Left colon (tissue), 2 donors: ENCODE measurements at places on chromosomes 13 and 19. TPM values are rescaled to one million over a fixed set of nuclear protein-coding genes. Genes with fewer than 3 reads are reported as not detected.

DNA sequence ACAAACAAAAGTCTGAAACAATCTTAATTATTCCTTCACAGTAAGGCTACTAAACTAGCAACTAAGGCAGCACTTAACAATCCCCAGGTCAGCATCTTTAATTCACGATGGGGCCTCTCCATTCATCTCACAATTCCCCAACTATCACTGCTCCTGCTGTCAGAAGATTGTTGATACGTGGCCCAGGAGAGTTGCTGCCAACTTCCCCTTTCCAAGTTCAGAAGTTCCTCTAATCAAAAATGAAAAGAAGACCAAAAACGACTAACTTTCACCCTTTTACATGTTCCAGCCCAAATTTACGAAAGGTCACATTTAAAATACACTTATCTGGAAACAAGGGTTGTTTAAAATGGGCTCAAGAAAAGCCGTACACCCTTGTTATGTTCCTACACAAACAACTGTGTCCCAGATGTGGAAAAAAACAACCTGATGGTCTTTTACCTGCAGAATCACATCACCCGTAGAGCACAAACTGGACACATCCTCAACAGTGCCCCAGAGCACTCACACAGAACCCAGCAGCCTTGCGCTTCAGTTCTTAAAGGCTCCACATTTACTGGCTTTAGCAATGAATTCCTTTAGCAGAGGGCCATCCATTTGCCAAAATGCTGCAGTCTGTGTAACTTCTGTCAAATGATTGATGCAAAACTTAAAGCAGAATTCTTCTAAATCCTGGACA lies 38.0 kb downstream of the PHF11 start:
- DNase-seq: no peak

DNA sequence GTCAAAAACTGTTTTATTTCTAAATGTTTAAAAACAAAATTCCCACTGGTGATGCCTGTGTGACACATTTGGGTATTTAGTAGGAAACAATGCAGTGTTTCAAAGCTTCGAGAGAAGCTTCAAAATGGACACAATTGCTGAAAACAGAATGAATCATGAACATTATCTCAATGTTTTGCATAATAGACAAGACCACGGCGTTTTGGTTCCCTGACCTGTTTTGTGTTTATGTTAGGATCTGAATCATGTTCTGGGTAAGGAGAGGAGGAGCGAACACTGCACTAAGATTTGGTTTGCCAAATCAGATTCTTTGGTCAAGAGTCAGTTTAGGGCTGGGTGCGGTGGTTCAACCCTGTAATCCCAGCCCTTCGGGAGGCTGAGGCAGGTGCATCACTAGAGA lies 42.2 kb downstream of the IFT88 start:
- no peak for DNase-seq

DNA sequence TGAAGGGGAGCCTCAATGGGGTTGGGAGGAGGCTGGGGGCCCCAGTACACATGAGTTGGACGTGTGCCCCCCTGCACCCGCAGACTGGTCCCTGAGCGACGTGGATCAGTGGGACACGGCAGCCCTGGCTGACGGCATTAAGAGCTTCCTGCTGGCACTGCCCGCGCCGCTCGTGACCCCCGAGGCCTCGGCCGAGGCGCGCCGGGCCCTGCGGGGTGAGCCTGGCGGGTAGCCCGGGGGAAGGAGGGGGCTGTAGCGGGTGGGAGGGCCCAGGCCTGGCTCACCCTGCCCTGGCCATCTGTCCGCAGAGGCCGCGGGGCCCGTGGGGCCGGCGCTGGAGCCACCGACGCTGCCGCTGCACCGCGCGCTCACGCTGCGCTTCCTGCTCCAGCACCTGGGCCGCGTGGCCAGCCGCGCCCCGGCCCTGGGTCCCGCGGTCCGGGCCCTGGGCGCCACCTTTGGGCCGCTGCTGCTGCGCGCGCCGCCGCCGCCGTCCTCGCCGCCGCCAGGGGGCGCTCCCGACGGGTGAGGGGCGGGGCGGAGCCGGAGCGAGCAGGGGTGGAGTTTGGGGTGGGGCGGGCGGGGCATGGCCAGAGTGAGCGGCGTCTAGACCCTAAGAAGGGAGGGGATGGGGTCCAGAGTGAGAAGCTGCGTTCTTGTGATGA lies 8.1 kb downstream of the PIK3R2 start:
- peak; percentile 81 for DNase-seq

GRCh38 chr13:45700971-45701900 lies 884 bp upstream of the CBY2 start:
- no peak for DNase-seq

GRCh38 chr19:54704928-54705327 lies 19.3 kb upstream of the KIR3DL3 start:
- DNase-seq: no peak

DNA sequence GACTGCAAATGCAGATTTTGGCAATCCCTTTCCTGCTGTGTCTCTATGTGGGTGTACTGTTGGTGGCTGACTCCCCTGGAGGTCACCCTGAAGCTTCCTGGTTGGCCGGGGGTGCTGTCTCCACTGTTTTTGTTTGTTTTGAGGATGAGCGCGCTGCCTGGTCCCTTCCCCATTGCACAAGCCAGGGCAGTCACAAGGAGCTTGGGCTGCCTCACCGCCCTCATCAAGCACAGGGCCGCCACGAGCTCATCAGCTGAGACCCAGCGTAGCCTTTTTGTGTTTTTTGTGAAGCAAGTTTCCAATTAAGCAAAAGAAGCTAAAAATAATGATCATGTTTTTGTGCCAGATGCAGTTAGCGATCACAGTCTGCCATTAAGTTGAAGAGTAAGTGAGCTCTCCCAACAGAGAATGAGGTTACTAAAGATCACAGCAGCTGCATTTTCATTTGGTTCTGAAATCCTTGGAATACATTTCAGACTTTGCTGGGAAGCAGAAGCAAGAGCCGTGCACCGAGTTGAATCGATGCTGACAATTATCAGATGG lies 57.8 kb downstream of the GGACT start:
- DNase-seq: no peak

The SBK3 gene
- total RNA-seq: not detected

The PEAK3 gene
- total RNA-seq: 0.78 TPM

The ZNF573 gene
- total RNA-seq: 7.4 TPM

The KIR3DL2 gene
- total RNA-seq: not detected

The KLK2 gene
- total RNA-seq: 0.12 TPM

The CLDND2 gene
- total RNA-seq: 1.8 TPM

The NMRK2 gene
- not detected for total RNA-seq
